ENCODE measurements at places on chromosomes 12 and 14.

DNA sequence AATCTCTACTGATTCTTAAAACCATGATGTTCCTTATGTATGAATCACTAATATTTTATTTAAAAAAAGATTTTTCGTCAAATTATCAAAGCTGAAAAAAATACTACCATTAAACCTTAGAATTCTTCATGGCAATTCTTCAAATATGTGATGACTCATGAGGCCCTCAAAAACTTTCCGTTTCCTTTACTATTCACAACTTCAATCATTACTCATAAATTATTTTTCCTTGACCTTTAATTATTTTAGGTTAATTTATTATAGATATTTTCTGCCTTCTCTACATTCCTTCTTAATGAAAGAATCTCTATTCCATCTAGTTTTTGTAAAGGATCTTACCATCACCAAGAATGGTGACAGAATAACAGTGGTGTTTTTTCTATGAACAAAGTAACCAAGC, 162.1 kb upstream of the SOX5 start:
- no peak for DNase-seq

DNA sequence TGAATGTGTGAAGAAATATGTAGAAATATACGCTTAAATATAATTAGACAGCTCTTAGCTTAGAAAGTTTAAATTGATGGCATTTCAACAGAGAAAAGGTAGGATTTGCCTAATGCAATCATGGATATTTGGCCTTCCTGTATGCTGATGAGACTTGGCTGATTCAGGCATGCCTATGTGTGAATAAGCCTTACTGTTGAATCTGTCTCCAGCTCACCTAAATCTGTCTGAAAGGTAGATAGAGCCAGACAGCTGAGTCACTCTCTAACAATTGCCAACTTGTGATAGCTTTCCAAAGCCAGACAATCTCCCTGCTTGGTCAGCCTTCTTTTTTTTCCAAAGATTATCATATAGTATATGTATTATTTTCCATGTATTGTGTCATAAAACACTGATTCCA, 92.8 kb upstream of the FLRT2 start:
- DNase-seq: no peak

- DNase-seq: no peak
These were observed 47.2 kb downstream of the TESPA1 start for GRCh38 chr12:54937376-54937775.

GRCh38 chr12:103727638-103728037, 113.4 kb downstream of the NT5DC3 start:
- no peak for DNase-seq

DNA sequence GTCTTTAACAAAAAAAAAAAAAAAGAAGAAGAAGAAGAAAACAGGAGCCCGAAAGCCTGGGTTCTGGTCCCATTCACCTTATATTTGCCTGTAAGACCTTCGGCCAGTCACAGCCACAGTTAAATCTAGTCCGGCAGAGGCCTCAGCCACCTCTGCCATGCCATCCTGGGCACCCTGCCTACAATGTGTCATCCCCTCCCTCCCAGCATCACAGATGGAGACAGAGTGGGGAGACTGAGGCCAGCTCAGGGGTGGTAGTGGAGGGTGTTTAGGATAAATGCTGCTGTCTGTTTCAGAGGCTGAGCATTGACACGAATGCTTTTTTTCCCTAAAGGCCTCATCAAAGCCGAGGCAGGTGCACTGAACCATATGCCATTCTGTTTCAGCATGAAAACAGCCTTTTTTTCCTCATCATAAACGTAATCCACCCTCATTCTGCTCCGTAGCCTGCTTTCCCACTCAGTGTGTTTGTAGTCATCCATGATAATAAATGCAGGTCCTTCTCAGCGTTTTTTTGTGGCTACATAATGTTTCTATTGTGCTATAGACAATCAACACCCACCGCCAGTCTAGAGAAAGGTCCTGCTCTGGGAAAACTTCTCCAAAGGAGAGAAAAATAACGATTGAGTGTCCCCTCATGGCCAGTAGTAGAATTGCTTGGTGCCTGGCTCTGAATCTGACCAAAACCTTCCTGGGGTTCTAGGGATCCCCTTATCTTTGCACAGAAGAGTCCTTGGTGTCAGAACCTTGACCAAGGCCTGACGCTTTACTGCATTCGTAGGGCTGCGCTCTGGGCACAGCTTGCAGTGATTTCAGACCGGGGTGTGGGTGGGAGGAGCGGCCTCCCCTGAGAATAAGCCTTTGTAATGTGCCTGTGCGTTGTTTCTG, 41.1 kb upstream of the TSPAN9 start:
- DNase-seq: no peak

DNA sequence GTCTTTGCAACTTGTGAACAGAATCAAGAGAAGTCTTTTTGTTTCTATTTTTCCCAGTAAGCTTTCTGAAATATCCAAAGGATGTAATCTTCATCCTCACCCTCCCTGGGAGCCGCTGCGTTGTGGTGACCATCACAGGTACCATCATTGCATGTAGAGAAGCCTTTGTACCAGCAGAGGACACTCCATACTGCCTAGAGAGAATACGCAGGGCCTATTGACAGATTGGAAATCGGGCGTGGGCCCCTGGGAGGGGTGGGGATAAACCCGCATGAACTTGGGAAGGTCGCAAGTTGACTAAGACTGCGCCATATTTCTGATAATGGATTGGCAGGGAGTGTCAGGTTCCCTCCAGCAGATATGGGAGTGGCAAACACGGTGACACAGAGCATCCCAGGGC, 12.7 kb downstream of the KRT1 start:
- no peak for DNase-seq

All from stimulated activated CD4-positive, alpha-beta T cell treated with anti-CD3 and anti-CD28 coated beads, TNF-alpha, amount 100 ng/mL, for 24 hours (primary cell).